Endodermal cell (in vitro differentiated cells): ENCODE measurements at places on chromosomes 12 and 14.

DNA sequence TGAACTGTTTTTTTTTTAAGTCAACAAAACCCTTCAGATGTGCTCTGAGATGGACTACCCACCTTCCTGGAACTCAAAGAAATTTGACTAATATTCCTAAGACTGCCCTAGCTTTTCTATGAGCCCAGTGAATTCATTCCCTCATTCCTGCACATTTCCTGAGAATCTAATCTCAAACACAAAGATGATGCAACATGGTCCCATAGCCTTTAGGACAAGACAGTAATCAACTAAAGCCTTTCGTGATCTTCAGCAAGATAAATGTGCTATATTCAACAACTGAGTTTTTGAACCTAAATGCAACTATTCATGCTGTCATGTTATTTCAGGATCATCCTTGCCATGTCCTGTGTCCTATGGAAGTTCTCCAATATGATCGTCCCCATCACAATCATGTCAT lies 5.0 kb downstream of the SETD3 start:
- DNase-seq: no peak

DNA sequence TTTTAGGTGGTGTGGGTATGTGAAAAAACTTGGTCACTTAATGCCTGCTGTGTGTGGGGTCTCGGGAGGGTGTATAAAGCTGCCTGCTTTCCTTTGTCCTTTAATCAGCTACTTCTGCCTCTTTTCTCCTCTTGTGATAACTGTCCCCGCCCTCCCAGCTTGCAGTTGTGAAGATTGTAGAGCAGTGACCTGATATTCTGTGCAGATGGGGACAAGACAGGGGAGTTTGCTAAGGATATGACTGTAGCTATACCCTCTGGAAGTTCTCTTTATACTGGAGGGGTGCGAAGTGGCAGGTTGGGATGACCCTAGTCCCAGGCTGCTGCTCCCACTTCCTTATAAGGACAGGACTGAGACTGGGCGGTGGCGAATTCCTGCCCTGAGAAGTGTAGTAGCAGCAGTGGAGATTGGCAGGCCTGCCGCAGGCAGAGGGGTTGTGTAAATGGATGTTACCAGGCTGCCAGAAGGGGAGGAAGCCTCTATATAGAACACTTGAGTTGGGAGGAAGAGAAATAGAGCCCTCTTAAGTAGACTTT lies 835 bp downstream of the MYL6 start:
- peak; percentile 89 for DNase-seq

- DNase-seq: no peak
Measured at GRCh38 chr12:11824736-11825135, 175.3 kb downstream of the ETV6 start.

DNA sequence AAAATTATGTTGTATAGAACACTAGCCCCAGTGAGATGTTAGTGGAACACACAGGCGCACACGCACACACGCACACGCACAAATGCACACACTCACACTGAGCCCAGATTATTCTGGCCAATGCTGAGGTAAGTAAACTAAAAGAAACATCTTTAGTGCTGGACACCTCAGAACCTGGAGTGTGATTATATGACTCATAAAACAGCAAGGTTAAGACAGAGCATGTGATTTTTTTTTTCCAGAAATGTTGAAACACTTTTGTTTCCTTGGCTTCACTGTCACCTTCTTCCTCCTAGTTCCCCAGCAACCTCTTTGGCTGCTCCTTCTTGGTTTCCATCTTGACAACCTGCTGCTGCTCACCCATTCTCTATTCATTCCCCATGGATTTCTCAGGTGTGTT lies 141.0 kb upstream of the ALG10B start:
- DNase-seq: no peak

- DNase-seq: no peak
Measured at GRCh38 chr12:49511410-49511809, 27.4 kb upstream of the KCNH3 start.

DNA sequence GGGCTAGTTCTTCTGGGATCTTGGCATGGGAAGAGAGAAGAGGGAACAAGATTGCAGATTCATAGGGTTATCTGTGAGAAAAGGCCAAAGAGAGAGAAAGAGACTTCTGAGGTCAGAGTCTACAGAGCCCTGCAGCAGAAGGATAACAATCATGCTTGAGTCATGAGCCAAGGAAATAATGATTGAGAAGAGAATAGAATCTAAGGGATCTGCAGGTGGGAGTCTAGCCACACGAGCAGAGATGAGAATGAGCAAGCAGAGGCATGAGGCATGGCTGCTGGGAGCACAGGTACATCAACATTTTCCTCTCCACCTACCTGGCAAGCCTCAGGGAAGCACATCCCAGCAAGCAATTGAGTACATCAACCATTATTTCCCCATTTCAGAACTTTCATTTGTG lies 303.7 kb downstream of the LRIG3 start:
- no peak for DNase-seq
